Sciatic nerve (tissue), 2 donors: ENCODE measurements at places on chromosomes 11 and 22. TPM values are rescaled to one million over a fixed set of nuclear protein-coding genes. Genes with fewer than 3 reads are reported as not detected.

Gene MIEF1
- 19.0 TPM for total RNA-seq

Gene KDELR3
- 15.4 TPM for total RNA-seq

Gene MPPED2
- 8.0 TPM for total RNA-seq

Gene TMPRSS13
- 0.58 TPM for total RNA-seq

Gene ACRV1
- total RNA-seq, result not detected

Gene OR52N4
- 0.85 TPM for total RNA-seq

Gene SCUBE2
- 8.8 TPM for total RNA-seq

Gene SCGB1A1
- total RNA-seq, result 3.5 TPM

Gene BIK
- not detected for total RNA-seq

Gene ALG9
- 27.6 TPM for total RNA-seq

Gene APOL1
- 35.3 TPM for total RNA-seq

Gene DCDC1
- 1.2 TPM for total RNA-seq

Gene VSIG10L2
- total RNA-seq, result not detected

Gene SLC7A4
- 0.89 TPM for total RNA-seq

Gene BCO2
- total RNA-seq, result 15.6 TPM

Gene TMEM86A
- total RNA-seq, result 7.0 TPM

Gene VPREB3
- not detected for total RNA-seq

Gene GTSE1
- 0.49 TPM for total RNA-seq

Gene YPEL1
- total RNA-seq, result 8.2 TPM

Gene ACTN3
- 0.71 TPM for total RNA-seq

Gene ZC3H7B
- 72.6 TPM for total RNA-seq

Gene TRIM29
- total RNA-seq, result 33.2 TPM

Gene CST6
- total RNA-seq, result 0.80 TPM

Gene C11orf52
- total RNA-seq, result not detected

Gene SOX6
- total RNA-seq, result 53.7 TPM

Gene MN1
- total RNA-seq, result 10.4 TPM

Gene LMO2
- total RNA-seq, result 28.3 TPM

Gene POU2AF2
- total RNA-seq, result 0.80 TPM

Gene RCOR2
- total RNA-seq, result 0.40 TPM

Gene MAPK8IP1
- total RNA-seq, result 285 TPM

Gene IFTAP
- 21.0 TPM for total RNA-seq

Gene SMIM35
- not detected for total RNA-seq

Gene TSPAN32
- total RNA-seq, result 7.3 TPM

Gene LDHAL6A
- not detected for total RNA-seq

Gene OR52A1
- total RNA-seq, result not detected

Gene MYOD1
- not detected for total RNA-seq

Gene NCAPH2
- total RNA-seq, result 39.8 TPM

Gene MUC2
- total RNA-seq, result not detected

Gene KDM4D
- total RNA-seq, result 0.80 TPM

Gene DDI1
- not detected for total RNA-seq

Gene APOC3
- total RNA-seq, result not detected

Gene MMP12
- 0.22 TPM for total RNA-seq

Gene FADS1
- 99.3 TPM for total RNA-seq

Gene CCDC86
- 16.5 TPM for total RNA-seq

Gene RAB36
- total RNA-seq, result 7.5 TPM

Gene HPS5
- total RNA-seq, result 44.5 TPM

Gene OR52M1
- not detected for total RNA-seq

Gene SDF2L1
- total RNA-seq, result 21.8 TPM

Gene SORL1
- 45.1 TPM for total RNA-seq

Gene SCGB1C1
- not detected for total RNA-seq

Gene FOLR1
- 1.2 TPM for total RNA-seq

Gene OSM
- 6.4 TPM for total RNA-seq

Gene MTFP1
- total RNA-seq, result 3.6 TPM

Gene FOLR2
- 28.4 TPM for total RNA-seq

Gene TXN2
- 45.4 TPM for total RNA-seq

Gene LIF
- 3.2 TPM for total RNA-seq
